ENCODE measurements at places on chromosomes 1 and 21.

GRCh38 chr1:7808253-7808844, 24.3 kb downstream of the PER3 start:
- DNase-seq, result no peak

DNA sequence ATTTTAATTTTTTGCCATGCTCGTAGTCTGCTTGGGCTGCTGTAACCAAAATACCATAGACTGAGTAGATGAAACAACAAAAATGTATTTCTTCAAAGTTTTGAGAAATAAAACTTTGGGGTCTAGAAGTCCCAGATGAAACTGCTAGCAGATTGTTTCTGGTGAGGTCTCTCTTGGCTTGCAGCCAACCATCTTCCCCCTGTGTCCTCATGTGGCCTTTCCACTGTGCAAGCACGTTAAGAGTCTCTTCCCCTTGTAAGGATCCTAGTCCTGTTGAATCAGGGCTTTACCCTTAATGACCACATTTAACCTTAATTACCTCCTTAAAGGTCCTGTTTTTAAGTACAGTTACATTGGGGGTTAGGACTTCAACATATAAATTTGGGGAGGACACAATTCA, 86.6 kb downstream of the PTBP2 start:
- DNase-seq, result no peak

- DNase-seq, result no peak
Measured at GRCh38 chr1:64001038-64001437, 202.4 kb upstream of the UBE2U start.

- no peak for DNase-seq
Measured at GRCh38 chr1:53274541-53275185, 36.3 kb upstream of the MAGOH start.

GRCh38 chr21:45015469-45015860, 58.9 kb upstream of the ADARB1 start:
- DNase-seq, result no peak

DNA sequence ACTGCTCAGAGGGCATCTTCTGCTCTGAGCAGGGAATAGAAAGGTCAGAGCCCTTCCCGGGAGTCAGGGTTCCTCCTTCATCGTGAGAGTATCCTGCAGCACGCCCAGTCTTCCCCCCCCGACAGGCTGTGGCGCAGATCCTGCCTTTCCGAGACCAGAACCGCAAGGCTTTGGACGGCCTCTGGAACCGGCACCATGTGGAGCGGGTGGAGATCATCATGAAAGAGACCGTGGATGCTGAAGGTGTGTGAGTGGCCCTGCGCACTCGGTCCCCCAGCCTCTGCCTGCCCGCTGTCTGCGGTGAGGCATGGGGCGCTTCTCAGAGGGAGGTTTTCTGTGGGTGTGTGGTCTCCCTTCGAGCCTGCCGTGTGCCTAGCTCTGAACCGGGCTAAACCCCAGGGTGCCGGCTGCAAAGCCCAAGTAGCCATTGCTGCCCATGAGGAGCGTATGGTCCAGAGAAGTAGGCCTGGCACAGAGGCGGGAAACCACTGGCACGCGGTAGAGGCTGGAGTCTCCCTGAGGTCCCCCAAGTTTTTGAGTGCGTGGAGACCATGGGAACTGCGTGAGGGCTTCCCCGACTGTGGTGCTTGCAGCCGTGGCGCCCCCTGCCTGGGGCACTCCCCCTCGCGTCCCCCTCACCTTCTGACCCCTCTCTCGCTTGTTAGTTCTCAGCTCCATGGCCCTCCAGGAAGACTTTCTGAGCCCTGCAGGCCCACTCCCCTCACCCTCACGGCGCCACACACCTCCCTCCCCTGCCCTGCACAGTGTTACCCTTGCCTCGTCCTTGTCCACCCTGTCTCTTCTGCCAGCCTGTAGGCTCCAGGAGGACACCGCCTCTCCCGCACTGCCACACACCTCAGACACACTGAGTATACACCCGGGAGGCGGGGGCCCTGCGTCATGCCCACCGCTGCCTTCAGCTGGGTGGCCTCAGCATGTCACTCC, 12.5 kb downstream of the H6PD start:
- no peak for DNase-seq

GRCh38 chr1:232937741-232938375, 12.6 kb upstream of the NTPCR start:
- DNase-seq, result no peak

DNA sequence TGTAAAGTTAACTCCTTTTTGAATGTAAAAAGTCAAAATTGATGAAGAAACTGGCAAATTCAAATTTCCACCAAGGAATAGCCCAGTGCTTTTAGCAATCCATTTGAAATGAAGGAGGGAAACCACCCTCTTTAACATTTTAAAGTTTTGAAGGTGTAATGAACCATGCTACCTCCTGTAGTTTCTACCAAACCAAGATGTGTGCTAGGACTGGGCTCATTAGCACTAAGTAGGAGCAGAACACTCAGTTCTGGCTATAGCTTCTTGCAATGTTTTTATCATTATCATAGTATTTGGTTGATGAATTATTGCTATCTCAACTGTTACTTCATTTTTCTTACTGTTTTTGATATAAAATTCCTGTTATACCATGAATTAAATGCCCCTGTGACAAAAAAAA, 319.2 kb upstream of the ZRANB2 start:
- DNase-seq, result no peak

DNA sequence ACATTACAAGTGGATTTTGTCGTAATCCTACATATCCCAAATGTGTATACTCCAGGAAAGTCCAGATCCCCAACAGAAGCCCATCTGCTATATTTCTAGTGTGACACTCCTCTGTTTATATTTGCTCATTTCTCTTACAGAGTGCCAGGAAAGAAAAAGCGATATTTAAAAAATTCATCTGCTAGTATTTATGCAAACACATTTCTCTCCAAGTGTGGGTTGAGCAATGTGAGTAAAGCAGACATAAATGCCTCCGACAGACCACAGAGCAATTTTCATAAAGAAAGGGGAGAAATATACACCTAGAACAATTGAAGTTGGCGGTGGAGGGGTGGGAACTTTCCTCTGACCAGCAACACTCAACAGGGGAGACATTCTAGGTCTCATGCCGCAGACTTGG, 22.2 kb upstream of the RAP1A start:
- DNase-seq, result no peak

- DNase-seq, result no peak
Measured at GRCh38 chr1:217660353-217661062, 29.4 kb downstream of the SPATA17 start.

- DNase-seq, result peak; percentile 46
Measured at GRCh38 chr1:243950166-243950565, 100.1 kb upstream of the AKT3 start.

DNA sequence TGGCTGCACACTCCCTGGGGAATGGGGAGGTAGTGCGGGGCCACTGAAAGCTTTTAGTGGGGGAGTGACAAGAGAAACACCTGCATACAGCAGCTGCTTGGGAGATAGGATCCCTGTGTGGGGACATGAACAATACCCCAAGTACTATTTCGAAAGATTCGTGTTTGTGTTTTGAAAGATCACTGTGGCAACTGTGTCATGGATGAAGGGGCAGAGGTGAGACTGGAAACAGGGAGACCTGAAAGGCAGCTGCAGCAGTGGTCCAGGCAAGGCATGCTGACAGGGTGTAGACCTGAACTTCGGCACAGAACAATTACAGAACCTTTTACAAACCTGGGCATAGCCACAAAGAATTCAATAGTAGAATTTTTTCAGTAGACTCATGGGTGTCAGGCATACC, 32.9 kb downstream of the TENT5C start:
- DNase-seq, result no peak

DNA sequence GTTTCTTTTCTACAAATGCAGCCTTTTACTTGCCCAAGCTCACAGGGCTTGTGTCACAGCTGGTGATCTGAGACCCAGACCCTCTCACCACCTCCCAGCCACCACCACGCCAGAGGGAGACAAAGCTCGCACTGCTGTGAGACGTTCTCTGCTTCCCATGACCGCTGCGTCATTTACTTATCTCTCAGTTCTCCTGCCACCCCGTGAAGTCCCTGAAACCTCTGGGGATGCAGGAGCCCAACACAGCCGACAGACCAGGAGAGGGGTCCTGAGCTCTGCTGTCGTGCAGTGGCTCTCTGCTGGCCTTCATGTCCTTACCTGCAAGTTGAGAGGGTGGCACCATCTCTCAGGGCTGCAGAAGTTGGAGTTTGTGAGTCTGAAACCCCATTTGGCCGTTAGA, 77.7 kb downstream of the SLC16A1 start:
- DNase-seq, result no peak

- no peak for DNase-seq
Measured at GRCh38 chr1:159669338-159669737, 45.1 kb downstream of the CRP start.

- DNase-seq, result no peak
Measured at GRCh38 chr1:5645929-5646328, 346.3 kb downstream of the NPHP4 start.

DNA sequence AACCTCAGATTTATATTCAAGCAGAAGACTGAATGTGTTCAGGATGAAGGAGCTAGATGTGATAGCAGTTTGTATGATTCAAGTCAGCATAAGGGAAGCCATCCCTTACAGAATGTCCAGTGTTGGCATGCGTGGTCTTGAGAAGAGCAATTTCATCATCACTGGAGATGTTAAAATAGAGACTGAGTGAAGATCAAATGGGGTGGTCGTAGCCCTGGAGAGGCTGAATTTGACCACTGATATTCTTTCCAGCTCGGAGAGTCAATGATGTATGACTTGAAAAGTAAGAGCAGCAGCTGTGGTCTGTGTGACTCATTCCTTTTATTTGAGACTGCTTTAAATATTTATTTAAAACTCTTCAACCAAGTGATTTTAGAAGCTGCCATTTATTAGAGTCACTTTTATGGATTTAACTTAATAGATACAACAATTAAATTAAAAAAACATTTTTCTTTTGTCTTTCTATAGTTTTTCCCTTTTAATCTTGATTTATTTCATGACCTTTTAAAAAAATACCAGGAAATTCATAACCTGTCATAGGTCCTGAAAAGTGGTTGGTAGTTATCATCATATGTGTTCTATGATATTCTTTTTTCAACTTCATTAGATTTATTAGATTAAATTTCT, 15.5 kb downstream of the FMN2 start:
- no peak for DNase-seq

GRCh38 chr1:156073740-156074139, 8.5 kb downstream of the MEX3A start:
- DNase-seq, result no peak

GRCh38 chr1:156368157-156368658, 803 bp upstream of the RHBG start:
- no peak for DNase-seq

GRCh38 chr1:204617256-204618147, 68.0 kb downstream of the LRRN2 start:
- no peak for DNase-seq

DNA sequence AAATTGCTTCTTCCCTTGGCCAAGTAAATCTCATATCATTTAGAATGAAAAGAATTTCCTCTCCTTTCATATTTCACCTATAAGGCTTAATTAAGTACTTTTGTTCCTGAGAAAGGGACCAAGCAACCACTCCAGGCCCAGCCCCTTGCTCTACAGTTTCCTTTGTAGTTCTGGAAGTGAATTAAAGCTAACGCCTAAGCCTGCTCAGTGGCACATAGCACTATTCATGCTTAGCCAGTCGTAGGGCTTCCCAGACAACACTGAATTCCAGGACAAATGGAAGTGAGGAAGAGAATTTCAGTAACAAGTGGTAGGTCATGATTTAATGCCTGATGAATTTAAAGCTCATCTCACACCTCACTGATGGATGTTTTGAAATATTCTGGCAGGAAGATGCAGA, 73.3 kb downstream of the RPAP2 start:
- no peak for DNase-seq

- DNase-seq, result no peak
Measured at GRCh38 chr1:1013922-1014648, 788 bp downstream of the ISG15 start.

DNA sequence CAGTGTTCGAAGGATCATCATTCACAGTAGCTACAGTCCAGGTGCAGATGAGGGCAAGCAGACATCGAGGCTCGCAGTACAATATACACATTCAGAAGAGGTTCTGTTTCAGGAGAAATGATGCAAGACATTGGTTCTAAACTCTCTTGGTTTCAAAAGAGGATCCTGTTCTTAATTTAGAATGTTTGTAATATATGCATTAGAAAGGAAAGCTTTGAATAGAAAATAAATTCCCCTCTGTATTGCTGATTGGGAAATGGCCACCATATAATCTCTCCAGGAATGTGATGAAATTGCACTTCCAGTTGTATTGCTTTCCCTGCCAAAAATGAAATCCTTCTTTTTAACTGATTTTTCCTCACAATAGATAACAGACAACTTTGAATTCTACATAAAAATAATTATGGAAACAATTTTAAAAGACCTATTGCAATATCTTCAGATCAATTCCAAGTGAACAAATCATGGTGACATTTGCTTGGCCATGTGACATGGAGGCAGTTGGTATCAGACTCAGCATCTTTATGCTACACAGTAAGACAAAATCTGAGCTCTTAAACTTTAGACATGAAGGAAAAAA, 27.6 kb upstream of the SIPA1L2 start:
- DNase-seq, result no peak

- no peak for DNase-seq
Measured at GRCh38 chr1:63569640-63570316, 23.4 kb upstream of the PGM1 start.

GRCh38 chr1:81912383-81912782, 111.6 kb downstream of the ADGRL2 start:
- DNase-seq, result no peak

DNA sequence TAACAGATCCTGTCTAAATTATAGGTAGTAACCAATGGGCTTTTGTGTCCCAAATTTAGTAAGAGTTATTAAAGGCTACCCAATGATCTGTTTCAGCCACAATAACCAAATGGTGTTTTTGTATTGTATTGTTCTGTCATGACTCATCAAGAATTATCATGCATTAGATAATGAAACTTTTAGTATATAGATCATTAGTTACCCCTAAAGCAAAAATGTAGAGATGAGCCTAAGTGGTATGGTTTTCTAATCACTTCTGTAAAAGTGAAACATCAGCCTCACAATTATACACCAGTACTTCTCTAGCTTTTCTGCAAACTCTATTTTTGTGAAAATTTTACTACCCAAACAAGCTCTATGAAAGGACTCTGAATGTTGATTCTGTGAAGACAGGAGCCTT, 71.4 kb downstream of the LRRC7 start:
- DNase-seq, result no peak

GRCh38 chr1:193185901-193186731, at the start of gene B3GALT2:
Gene B3GALT2, minus strand, starts transcription at chr1:193186613. Its CDS starts 5,051 bp downstream, at chr1:193181562.
- no peak for DNase-seq

DNA sequence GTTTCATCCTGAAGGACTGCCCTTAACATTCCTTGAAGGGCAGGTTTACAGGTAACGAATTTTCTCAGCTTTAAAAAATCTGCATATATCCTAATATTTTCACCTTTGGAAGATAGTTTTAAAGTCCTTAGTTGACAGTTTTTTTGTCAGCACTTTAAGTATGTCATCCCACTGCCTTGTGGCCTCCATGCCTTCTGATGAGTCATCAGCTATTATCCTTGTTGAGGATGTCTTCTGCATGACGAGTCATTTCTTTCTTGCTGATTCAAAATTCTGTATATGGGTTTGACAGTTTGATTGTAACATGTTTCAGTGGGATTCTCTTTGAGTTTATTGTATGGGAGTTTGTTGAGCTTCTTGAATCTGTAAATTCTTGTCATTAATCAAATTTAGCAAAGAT, 500.6 kb downstream of the DISC1 start:
- DNase-seq, result no peak

GRCh38 chr1:6353619-6353954, 40.0 kb downstream of the ACOT7 start:
- DNase-seq, result no peak

GRCh38 chr1:65793359-65793732, 651 bp downstream of the PDE4B start:
- DNase-seq, result no peak

Data from 8988T (cell line).